ENCODE measurements at places on chromosomes 1 and 21.

DNA sequence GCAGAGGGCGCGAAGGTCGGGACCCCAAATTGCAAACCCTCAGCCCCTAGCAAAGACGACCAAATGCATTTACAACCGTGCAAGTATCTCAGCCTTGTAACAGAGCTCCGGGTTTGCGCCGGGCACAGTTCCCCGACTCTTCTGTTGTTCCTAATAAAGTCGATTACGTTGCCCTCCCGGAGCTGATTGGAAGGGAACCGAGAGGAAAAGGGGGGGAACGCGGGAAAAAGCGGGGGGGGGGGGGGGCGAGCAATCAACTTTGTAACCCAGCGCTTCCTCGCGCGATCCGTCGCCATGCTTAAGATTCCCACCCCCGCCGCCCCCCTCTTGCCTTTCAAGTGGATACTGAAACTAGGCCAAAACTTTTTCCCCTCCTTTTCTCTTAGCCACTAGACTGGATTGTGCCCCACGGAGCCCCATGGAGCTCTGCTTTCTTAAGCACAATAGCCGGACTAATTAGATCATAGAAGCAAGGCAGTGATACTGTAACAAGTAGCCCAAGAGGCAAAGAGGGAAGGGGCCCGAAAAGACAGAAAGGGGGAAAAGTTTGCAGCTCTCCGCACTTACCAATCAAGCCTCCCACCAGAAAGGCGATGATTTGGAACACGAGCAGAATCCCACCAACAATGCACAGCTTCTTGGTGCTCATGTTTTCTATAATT is 565 bp downstream of the WLS start:
- no peak for DNase-seq

DNA sequence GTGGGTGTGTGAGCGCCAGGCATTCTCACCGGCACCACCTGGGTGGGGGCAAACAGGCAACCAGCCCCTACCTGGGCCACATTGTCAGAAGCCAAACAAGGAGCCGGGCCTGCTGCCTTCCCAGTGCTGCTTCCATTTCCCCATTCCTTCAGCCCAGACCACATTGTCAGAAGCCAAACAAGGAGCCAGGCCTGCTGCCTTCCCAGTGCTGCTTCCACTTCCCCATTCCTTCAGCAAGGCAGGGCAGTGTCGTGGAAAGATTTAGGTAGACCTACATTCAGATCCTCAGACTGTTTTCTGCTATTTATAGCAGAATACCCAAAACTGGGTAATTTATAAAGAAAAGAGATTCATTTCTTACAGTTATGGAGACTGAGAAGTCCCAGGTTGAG is 47.0 kb upstream of the EFHD2 start:
- no peak for DNase-seq

- DNase-seq: no peak
Measured at GRCh38 chr1:225937048-225937968, 3.7 kb downstream of the LEFTY2 start.

DNA sequence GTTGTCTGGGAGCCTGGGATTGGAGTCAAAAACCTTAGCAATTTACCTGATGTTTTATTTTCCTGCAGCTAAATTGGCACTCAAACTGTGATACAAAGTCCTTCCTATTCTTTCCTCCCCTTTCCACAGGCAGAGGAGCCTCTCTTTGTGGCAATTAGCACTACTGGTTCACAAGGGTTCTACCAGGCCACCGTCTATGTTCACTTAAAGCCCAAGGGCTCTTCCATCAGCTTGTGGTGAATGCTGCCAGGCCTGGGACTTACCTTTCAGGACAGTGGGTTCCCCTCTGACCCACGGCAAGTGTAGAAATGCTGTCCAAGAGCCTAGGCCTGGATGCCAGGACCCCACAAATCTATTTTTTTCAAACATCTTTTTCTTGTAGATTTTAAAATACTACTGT is 251.9 kb upstream of the B3GALT2 start:
- DNase-seq: no peak

DNA sequence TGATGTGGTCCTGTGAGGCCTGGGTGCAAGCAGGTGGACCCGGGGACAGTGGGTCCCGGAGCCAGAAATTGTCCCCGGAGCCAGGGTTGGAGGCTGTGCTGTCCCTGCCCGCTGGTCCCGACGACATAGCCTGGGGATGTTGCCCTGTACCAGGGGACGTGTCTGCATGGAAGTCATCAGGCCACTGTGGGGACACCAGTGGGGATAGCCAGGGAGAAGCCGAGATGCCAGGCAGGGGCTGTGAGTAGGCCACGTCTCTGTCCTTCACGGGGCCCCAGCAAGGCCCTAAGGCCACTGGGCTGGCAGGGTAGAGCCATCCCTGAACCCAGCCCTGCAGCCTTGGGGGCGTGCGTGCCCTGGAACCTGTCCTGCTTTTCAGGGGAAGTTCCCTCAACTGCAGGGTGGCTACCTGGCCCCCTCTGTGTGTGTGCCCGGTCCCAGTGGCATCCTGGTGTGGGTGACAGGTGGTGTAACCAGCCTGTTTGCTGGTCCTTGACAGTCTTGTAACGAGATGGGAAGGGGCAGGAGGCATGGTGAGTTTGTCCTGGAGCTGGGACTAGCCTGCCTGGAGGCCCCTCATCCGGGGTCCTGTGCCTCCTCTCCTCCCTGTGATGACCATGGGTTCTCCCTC is 73.2 kb downstream of the OBSCN start:
- no peak for DNase-seq

- no peak for DNase-seq
Measured at GRCh38 chr1:205370780-205371179, 14.1 kb upstream of the KLHDC8A start.

- no peak for DNase-seq
Measured at GRCh38 chr1:9655836-9656235, 4.3 kb downstream of the PIK3CD start.

DNA sequence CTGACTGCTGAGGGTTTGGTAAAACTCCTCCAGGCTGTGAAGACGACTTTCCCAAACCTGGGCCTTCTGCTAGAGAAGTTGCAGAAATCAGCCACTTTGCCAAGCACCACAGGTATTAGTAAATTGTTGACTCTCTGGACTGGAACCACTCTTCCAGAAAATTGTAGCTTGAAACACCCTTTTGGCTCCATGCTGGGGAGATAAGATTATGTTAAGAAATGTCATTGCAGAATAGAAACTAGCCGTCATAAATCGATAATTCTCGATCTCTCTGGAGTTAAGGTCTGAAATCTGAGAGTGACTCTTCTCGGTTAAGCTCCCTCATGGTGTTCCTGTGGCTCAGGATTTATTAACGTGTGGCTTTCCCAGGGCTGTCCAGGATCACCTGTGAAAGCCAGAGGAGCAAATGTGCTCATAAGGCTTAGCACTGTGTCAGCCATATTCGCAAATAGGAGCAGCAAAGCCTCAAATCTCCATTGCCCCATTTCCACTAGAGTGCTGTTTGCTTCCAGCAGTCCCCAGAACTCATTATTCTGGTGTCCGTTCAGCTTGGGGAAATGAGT is 54.6 kb downstream of the ZBTB40 start:
- DNase-seq: no peak

GRCh38 chr1:92736395-92736794 is 48.5 kb downstream of the EVI5 start:
- no peak for DNase-seq

GRCh38 chr1:225891229-225891972 is 2.5 kb upstream of the LEFTY1 start:
- DNase-seq: no peak

GRCh38 chr21:34790341-34790740 is 121.5 kb downstream of the CLIC6 start:
- DNase-seq: no peak

DNA sequence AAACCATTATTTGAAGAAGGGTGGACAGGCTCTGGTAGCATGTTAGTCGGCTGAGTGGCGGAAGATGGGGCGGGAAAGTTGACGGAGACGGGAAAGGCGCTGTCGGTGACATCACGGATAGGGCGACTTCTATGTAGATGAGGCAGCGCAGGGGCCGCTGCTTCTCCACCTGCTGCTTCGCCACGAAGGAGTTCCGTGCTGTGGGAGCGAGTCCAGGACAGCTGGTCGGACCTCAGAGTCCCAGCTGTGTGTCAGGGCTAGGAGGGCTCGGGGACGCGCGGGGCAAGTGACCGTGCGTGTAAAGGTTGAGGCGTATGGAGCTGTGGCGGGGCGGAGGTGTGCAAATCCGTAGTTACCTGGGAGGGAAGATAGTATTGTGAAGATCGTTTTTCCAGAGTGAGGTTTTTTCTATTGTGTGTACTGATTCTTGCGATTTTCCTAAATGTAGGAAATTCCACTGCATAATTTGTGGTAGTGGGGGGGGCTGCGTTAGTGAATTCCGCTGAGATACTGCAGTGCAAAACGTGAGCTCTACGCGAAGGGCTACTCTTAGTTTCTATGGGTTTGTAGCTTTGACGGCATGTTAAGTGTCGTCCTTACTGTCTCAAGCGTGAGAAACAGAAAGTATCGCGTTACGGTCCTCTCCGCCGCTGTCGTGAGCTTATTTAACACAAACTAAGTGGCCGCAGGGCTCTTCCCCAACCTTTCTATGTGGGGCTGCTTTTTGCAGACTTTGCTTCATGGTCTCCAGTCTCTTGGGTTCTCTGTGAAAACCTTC is 111.2 kb upstream of the NBPF11 start:
- DNase-seq: peak; percentile 21

DNA sequence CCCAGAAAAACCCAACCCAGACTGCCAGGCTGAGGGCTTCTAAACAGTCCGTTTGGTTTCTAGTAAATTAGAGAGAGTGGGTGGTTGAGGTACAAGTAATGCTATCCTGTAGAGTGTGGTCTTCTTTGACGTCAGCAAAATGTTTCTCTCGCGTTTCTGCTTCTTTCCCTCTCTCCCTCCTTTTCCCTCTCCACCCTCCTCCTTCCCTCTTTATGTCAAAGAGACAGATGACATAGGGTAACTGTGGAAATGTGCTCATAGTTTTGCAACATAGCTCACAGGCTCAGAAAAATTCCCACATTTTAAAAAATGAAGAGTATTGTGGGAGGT is 158.3 kb downstream of the TOMM20 start:
- no peak for DNase-seq

DNA sequence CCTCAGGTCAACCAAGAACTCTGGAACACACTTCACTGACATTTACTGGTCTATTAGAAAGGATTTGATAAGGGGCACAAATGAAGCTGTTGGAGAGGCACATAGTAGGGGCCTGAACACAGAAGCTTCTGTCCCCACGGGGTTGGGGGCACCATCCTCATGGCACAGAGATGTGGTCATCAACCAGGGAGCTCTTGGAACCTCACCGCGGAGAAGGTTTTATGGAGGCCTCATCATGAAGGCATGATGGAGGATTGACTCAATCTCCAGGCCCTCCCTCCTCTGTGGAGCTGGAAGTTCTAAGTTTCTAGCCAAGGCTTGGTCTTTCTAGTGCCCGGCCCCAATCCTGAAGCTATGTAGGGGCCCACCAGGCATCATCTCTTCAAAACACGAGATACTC is 23.6 kb downstream of the MX1 start:
- DNase-seq: no peak

- DNase-seq: no peak
Measured at GRCh38 chr1:44260792-44261170, 47.5 kb downstream of the DMAP1 start.

- DNase-seq: no peak
Measured at GRCh38 chr1:22257290-22258275, 114.7 kb upstream of the WNT4 start.

- DNase-seq: no peak
Measured at GRCh38 chr1:52056937-52057231, 789 bp downstream of the BTF3L4 start.

DNA sequence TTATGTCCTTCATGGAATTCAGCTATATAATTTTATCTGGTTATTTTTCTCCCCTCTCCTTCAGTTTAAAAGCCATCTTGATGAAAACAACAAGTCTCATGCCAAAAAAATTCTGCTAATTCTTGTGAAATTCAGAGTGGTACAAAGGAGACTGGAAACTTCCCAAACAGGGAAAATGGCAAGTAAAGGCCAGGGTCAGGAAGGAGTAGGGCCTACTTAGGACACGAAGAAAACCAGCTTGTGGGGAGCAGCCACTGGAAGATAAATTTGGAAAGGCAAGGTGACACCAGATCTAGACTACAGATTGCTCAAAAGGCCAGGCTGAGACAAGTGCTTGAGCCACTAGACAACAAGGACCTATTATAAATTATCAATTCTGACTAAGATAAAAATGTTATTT is 6.4 kb downstream of the TSTD1 start:
- DNase-seq: no peak

DNA sequence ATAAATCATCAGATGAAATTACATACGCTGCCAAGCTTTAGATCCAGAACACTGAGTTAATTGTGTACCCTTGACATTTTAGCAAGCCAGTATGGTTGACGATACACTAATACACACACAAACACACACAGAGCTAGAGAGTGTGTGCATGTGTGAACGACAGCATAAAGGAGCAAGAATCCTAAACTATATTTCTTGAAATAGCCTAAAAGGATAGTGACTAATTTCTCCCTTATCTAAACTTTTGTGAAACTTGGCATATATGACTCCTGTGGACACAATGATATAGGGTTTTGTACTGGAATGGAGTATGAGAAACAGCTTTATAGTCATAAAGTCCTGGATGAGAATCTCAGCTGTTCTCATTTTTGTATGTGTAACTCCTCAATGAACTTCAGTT is 65.1 kb upstream of the DMRTA2 start:
- no peak for DNase-seq

DNA sequence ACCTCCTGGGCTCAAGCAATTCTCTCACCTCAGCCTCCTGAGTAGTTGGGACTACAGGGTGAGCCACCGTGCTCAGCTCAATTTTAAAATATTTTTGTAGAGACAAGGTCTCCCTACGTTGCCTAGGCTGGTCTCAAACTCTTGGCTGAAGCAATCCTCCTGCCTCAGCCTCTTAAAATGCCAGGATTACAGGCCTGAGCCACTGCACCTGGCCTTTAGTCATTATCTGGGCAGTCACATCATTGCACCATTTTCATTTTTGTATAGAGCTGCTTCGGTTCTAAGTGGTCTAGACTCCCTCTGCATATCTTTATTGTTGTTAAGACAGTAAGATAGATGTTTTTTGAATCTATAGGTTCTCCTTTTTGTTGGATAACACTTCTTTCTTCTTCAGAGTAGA is 39.9 kb downstream of the ATF3 start:
- no peak for DNase-seq

GRCh38 chr1:150761801-150762200 is 3.8 kb downstream of the CTSS start:
- no peak for DNase-seq

DNA sequence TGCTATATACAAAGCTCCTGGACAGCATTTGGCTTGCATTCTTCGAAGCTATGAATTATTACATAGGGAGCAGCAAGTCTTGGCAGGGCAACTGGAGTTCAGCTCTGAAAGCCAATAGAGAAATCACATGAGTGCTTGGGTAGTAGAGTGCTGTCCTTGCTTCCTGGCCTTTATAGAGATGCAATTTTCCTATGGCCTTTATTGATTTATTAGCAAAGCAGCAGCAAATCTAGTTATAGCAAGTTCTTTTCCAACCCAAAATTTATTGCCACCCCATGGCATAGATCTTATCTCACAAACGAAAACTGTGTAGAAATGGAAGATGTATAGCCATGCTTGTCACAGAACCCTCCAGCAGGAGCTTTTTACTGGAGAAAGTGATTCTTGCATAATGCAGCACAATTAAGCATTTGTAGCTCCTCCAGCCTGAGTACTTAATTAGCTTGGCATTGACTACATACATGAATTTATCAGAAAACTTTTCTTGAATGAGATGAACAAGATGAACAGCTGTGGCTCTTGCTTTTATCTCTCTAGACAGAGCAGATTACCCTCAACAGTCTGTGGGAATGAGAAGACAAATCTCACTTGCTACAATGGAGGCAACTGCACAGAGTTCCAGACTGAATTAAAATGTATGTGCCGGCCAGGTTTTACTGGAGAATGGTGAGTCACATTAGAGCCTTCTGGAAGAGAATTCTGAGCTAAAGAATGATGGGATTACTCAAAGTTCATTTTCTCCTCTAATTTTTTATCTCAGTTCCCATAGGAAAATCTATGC is 170.1 kb downstream of the CRB1 start:
- DNase-seq: no peak
